ENCODE measurements at places on chromosomes 1 and 21. TPM values are rescaled to one million over a fixed set of nuclear protein-coding genes. Genes with fewer than 3 reads are reported as not detected.

The PARS2 gene
- 4.3 TPM for total RNA-seq

The LEFTY2 gene
- 0.88 TPM for total RNA-seq

DNA sequence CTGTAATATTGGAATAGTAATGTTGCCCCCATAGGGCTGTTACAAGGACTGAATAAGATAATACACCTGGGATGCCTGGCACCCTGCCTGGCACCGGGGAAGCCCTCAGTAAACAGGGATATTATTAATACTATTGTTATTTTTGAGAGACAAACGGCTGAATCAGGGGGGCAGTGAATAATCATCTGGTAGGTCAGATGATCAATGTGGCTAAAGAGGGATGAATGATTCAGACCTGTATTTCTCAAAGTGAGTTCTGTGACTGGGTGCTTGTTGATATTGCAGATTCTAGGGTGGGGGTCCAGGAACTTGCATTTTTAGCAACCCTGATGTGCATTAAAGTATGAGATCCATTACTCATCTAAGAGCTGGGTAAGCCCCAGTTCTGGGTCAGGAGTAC is 46.2 kb upstream of the BCL10 start:
- DNase-seq = no peak

- DNase-seq = no peak
These were observed 44.4 kb downstream of the KCNH1 start for GRCh38 chr1:211089536-211089935.

Data from breast epithelium (tissue), 4 donors.